HepG2 (cell line): ENCODE measurements at places on chromosomes 4 and X.

DNA sequence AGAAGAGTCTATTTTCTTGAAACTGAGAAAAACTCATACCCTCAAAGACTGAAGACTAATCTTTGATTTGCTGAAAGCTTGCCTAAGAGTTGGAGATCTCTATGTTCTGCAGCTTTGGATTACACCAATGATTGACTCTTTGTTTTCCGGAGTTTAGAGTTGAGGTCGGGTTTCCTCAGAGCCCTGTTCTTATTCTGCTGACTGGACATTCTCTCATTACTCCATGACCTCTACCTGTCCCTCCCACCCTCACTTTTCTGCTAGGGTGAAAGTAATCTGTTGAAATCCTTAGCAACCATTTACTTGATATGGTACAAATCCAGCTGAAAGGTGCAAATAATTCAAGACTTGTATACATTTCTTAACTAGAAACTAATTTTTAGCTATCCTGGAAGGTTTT lies 421.5 kb upstream of the FRG1 start:
- DNase-seq, result no peak

GRCh38 chrX:43481576-43481975 lies 174.5 kb upstream of the MAOA start:
- no peak for DNase-seq

DNA sequence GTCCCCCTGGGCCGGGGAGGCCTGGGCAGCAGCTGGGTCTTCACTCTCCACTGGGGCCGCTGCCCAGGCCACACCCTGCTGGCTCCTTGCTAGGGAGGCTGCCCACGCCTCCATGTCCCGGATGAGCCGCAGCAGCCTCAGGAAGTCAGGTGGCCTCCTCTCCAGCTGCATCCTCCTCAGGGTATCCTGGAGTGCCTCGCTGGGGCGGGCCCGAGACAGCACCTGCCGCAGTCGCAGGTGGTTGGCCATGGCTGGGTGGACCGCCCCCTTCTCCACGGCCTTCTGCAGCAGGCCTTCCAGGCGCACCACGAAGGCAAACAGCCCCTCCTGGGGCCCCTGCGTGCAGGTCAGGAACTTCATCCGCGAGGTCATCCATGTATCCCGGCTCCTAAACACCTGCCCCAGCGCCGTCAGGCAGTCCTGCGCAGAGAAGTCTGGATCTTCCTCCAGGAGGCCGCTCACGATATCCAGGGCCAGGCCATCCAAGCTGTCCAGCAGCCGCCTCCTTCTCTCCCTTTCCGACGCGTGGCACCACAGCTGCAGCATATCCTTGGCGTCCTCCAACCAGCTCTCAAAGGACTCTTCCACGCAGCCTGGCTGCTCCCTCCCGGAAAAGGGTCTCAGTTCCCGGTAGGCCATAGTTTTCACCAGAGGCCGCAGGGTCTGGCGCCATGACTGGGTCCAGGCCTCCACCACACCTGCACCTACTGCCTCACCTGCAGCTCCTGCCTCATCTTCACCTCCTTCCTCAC lies 2.1 kb downstream of the PNMA6F start:
- DNase-seq, result no peak

- no peak for DNase-seq
Measured at GRCh38 chrX:103396186-103396585, 19.8 kb downstream of the BEX3 start.

- DNase-seq, result no peak
Measured at GRCh38 chrX:31236231-31236630, 164.4 kb upstream of the FTHL17 start.

GRCh38 chr4:26896636-26897035 lies 36.0 kb downstream of the STIM2 start:
- DNase-seq, result no peak

GRCh38 chrX:6053141-6053540 lies 175.5 kb downstream of the NLGN4X start:
- no peak for DNase-seq
